ENCODE measurements at places on chromosomes 5 and 9.
A peak's percentile ranks its signal among the peaks of the same experiment; 100 is the strongest.

DNA sequence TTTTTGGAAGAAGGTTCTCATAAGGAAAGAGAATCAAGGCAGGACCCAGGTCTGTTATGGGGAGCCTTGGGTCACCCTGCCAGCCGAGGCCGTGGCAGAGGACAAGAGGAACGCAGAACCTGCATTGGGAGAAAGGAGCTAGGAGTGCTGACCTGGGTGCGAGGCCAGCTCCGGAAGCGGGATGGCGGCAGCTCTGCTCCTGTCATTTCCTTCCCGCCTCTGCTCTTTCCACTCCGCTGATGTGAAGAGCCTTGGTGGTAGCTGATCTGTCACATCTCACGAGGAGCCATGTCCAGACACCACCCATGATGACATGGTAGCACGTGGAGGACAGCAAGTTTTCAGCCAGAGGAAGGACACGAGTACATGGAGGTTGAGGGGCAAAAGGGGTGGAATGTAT is 109.5 kb upstream of the COL5A1 start:
- no peak for DNase-seq

DNA sequence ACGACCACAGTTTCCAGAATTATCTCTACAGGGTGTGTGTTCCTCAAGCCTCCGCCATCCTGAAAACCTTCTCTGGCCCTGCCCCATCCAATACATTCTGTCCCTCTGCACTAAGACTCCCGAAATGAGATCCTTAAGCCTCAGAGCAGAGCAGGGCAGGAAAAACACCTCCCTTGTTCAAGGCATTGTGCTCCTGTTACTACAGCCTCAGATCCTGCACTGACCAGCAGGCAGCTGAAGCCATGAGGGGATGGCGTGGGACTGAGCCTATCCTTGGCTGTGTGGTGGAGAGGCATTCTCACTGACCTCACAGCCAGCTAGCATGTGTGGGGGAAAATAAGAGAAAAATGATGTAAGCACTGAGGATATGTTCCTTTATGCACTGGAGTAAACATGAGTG is 106.7 kb upstream of the PHYKPL start:
- DNase-seq, result no peak

DNA sequence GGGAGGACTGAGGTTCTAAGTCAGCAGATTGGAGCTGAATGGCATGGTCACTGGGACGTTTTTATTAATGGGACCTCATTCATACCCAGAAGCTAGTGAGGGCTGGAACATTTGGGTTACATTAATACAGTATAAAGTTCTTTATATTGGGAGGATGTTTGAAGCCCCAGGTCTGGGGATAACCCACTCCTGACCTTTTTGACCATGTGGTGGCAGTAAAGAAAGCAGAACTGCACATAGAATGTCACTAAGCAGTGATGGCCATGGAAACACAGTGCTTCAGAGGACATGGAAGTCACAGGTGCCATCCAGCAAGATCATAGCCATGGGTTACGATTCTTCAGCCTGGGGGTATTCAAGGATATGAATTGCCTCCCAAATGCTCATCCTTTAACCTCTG is 176.0 kb downstream of the ATP10B start:
- no peak for DNase-seq

DNA sequence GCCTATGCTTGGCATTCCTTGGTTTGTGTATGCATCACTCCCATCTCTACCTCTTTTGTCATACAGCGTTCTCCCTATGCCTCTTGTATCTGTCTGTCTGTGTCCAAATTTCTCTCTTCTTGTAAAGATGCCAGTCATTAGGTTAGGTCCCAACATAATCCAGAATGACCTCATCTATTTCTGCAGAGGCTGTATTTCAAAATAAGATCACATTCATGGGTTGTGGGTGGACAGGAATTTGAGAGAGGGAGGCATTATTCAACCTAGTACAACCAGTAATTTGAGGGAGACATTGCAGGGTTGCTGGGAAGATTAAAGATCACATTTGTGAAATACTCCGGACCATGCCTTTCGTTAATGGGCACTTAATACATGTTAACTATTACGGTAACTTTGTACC is 155.0 kb downstream of the MAN2A1 start:
- DNase-seq, result no peak

- no peak for DNase-seq
These were observed 209.5 kb upstream of the SNX2 start for GRCh38 chr5:122565331-122565730.

DNA sequence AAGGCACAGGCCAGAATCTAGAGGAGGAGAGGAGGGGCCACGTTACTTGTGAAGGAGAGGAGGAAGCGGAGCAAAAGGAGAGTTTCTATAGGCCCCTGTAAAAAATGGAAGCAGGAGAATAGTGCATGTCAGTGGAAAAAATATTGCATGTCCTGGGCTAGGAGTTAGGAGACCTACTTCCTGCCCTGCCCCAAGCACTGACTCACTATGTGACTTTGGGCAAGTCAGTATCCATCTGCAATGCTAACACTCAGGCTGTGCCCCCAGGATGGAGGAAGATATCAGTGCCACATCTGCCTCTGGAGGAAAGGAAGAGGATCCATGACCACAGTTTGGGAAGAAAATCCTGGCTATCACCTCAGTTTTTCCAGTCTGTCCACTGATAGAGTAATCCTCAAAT is 7.0 kb downstream of the PIGO start:
- DNase-seq, result no peak

DNA sequence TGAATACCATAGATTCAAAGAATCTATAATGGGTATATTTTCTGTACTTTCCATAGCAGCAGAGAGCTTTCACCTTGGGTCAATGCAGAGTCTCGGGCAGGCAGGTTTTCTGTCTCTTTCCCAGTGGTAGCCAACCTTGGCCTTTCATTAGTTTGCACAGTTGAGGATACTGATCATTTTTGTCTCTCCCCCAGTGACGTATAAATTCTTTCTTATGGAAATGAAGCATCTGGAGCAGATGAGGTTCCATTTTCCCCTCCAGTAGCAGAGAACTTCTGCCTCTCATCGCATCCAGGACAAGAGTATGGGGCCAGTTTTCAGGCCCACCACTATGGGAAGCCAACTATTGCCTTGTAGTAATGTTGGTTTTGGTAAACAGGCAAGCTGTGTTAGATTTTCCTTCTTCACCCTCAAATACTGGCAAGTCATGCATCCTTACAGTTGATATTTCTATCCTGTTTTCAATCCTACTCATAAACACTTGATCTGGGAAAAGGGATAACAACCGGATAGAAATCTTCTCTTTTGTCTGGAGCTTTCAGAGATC is 845.2 kb upstream of the CDH18 start:
- no peak for DNase-seq

DNA sequence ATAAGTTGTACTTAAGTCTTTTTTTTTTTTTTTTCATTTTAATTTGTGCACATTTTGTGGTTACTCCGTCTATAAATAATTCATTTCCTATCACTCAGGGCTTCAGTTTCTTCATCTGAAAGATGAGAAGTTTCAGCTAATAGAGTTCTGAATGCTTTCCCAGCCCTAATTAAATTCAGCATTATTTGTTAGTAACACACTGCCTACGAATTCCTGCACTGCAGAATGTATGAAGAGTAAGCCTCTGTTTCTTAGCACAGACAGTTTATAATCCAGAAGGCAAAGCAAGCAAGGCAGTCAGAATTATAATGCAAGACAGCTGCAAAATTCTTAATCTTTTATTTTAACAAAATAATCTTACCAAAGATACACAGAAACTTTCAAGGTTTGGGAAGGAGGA is 138.0 kb upstream of the GHR start:
- no peak for DNase-seq

- peak; percentile 98 for DNase-seq
These were observed 7.0 kb downstream of the ASS1 start for GRCh38 chr9:130451509-130452388.

DNA sequence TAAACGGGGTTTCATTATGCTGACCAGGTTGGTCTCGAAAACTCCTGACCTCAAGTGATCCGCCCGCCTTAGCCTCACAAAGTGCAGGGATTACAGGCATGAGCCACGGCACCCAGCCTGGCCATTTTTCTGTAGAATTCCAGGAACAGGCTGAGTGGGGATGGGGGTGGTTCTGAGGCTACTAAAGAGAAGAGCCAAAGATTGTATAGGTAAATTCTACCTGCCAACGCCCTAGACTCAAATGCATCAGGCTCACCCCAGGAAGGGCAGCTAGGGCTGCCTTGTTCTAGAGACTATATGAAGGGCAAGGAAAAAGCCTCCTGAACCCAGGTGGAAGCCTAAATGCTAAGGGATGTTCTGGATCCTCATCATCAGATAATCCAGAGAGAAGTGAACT is 1.6 kb upstream of the C5orf52 start:
- DNase-seq, result no peak

GRCh38 chr5:72455476-72455875 is 51.7 kb downstream of the ZNF366 start:
- no peak for DNase-seq

GRCh38 chr5:26295541-26295940 is 742.8 kb downstream of the CDH9 start:
- no peak for DNase-seq

- peak; percentile 35 for DNase-seq
These were observed 239.8 kb downstream of the PBX3 start for GRCh38 chr9:125986966-125987365.

- DNase-seq, result no peak
These were observed 11.3 kb upstream of the SLC34A1 start for GRCh38 chr5:177372910-177373309.

GRCh38 chr5:6726006-6726405 is 12.8 kb downstream of the TENT4A start:
- DNase-seq, result no peak

GRCh38 chr5:149990518-149991376 is 9.7 kb downstream of the TIGD6 start:
- DNase-seq, result no peak

DNA sequence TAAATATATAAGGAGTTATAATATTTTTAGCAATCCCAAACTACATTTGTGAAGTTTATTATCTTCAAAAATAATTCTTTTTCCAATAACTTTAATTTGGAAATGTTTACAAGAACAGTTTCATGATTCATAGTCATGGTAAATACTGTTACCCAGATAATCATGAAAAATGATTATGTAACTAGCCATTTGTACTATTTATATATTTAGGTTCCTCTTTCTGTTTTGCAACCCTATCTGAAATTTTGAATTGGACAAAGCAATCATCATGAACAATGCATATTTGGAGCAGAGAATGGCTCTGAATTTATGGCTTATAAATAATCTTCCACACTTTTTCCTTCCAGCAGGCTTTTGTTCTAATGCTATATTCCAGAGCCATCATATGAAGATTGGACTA is 499.7 kb downstream of the SLCO4C1 start:
- DNase-seq, result no peak
